Activated CD4-positive, alpha-beta T cell treated with anti-CD3 and anti-CD28 coated beads, Interleukin-2, amount 10 ng/mL, durations not matched to agents 24 days and 14 days (primary cell): ENCODE measurements at places on chromosomes 6 and 20. TPM values are rescaled to one million over a fixed set of nuclear protein-coding genes. Genes with fewer than 3 reads are reported as not detected.

Gene KIF16B
- 7.5 and 8.1 TPM in 2 replicates for total RNA-seq

Gene TMEM217
- 4.1 and 6.1 TPM in 2 replicates for total RNA-seq

Gene FAM83B
- total RNA-seq, result not detected in 2 replicates

Gene ZSCAN12
- total RNA-seq, result 5.8 and 5.9 TPM in 2 replicates

Gene POU5F1
- total RNA-seq, result not detected in 2 replicates

Gene GPX6
- not detected in 2 replicates for total RNA-seq

Gene HLA-DOB
- total RNA-seq, result 2.8 and 4.2 TPM in 2 replicates

Gene FOXC1
- total RNA-seq, result 0.07 TPM in 2 replicates

Gene BPI
- total RNA-seq, result not detected in 2 replicates

Gene PLN
- not detected in 2 replicates for total RNA-seq

Gene TTBK1
- 0.62 and 0.72 TPM in 2 replicates for total RNA-seq

Gene SAMD5
- 0.05 and 0.07 TPM in 2 replicates for total RNA-seq

Gene KIF3B
- 34.7 and 35.5 TPM in 2 replicates for total RNA-seq

Gene EDN1
- 0.26 TPM in 1 of 2 replicates, not detected in the other for total RNA-seq

Gene CD40
- total RNA-seq, result 2.5 and 2.7 TPM in 2 replicates

Gene C20orf204
- total RNA-seq, result 5.5 and 6.8 TPM in 2 replicates

Gene GTSF1L
- total RNA-seq, result not detected in 2 replicates

Gene LIN28B
- not detected in 2 replicates for total RNA-seq

Gene CGA
- total RNA-seq, result not detected in 2 replicates

Gene GJA10
- total RNA-seq, result not detected in 2 replicates

Gene SIGLEC1
- total RNA-seq, result not detected in 2 replicates

Gene DEFB124
- not detected in 2 replicates for total RNA-seq

Gene CABLES2
- 13.1 and 13.5 TPM in 2 replicates for total RNA-seq

Gene OPN5
- not detected in 2 replicates for total RNA-seq

Gene ACSS2
- total RNA-seq, result 44.8 and 54.4 TPM in 2 replicates

Gene HLA-DQB1
- 1.5 and 1.6 TPM in 2 replicates for total RNA-seq

Gene DSP
- 0.02 TPM in 1 of 2 replicates, not detected in the other for total RNA-seq

Gene ASIP
- not detected in 2 replicates for total RNA-seq

Gene GATA5
- total RNA-seq, result not detected in 2 replicates

Gene WFDC10B
- not detected in 2 replicates for total RNA-seq

Gene PRR18
- not detected in 2 replicates for total RNA-seq

Gene STMND1
- total RNA-seq, result not detected in 2 replicates

Gene NFATC2
- 65.0 and 66.4 TPM in 2 replicates for total RNA-seq

Gene GABRR1
- total RNA-seq, result not detected in 2 replicates

Gene CRISP3
- not detected in 2 replicates for total RNA-seq

Gene DUSP22
- 22.5 and 24.0 TPM in 2 replicates for total RNA-seq

Gene ADAM33
- total RNA-seq, result not detected in 2 replicates

Gene SLPI
- total RNA-seq, result not detected in 2 replicates

Gene VSX1
- not detected in 2 replicates for total RNA-seq

Gene REM1
- total RNA-seq, result not detected in 2 replicates

Gene C20orf96
- 5.7 and 6.7 TPM in 2 replicates for total RNA-seq

Gene PDCD2
- 138 and 139 TPM in 2 replicates for total RNA-seq

Gene MAS1
- total RNA-seq, result not detected in 2 replicates

Gene ULBP2
- total RNA-seq, result 0.40 and 0.47 TPM in 2 replicates

Gene FOXQ1
- not detected in 2 replicates for total RNA-seq

Gene EFCAB8
- 0.33 and 0.54 TPM in 2 replicates for total RNA-seq

Gene RPN2
- 208 and 213 TPM in 2 replicates for total RNA-seq

Gene LTA
- 622 and 631 TPM in 2 replicates for total RNA-seq

Gene NCR2
- total RNA-seq, result not detected in 2 replicates

Gene CENPB
- 72.8 and 74.4 TPM in 2 replicates for total RNA-seq

Gene APOBEC2
- total RNA-seq, result not detected in 2 replicates

Gene OR2H2
- total RNA-seq, result not detected in 2 replicates

Gene OR2J3
- not detected in 2 replicates for total RNA-seq

Gene MTFR2
- 24.4 and 24.6 TPM in 2 replicates for total RNA-seq

Gene B3GAT2
- 0.05 TPM in 1 of 2 replicates, not detected in the other for total RNA-seq

Gene SLC32A1
- total RNA-seq, result not detected in 2 replicates

Gene PBOV1
- total RNA-seq, result not detected in 2 replicates

Gene DEK
- total RNA-seq, result 170 and 175 TPM in 2 replicates

Gene SLC25A27
- 0.07 and 0.28 TPM in 2 replicates for total RNA-seq
